Activated T-helper 2 cell treated with anti-CD3 and anti-CD28 coated beads, Interferon-gamma antibody, Interleukin-2, Interleukin-4, amounts not matched to agents 10 μg/mL and 5 μg/mL and 100 μg/mL, durations not matched to agents 14 hours and 24 hours and 36 hours (primary cell): ENCODE measurements at places on chromosomes 6 and 20. TPM values are rescaled to one million over a fixed set of nuclear protein-coding genes. Genes with fewer than 3 reads are reported as not detected.

SHLD1 gene
- 11.0 and 11.8 TPM in 2 replicates for total RNA-seq

TRIM10 gene
- 0.09 TPM in 1 of 2 replicates, not detected in the other for total RNA-seq

MCCD1 gene
- total RNA-seq, result not detected in 2 replicates

PPP1R16B gene
- total RNA-seq, result 109 and 111 TPM in 2 replicates

EPB41L2 gene
- total RNA-seq, result 20.8 and 26.9 TPM in 2 replicates

ANGPT4 gene
- total RNA-seq, result not detected in 2 replicates

HMGN3 gene
- total RNA-seq, result 66.3 and 68.7 TPM in 2 replicates

SLC35D3 gene
- not detected in 2 replicates for total RNA-seq

B3GAT2 gene
- not detected in 2 replicates for total RNA-seq

- no peak for DNase-seq
Measured at GRCh38 chr6:111925296-111925695, 52.0 kb upstream of the FYN start.

DNA sequence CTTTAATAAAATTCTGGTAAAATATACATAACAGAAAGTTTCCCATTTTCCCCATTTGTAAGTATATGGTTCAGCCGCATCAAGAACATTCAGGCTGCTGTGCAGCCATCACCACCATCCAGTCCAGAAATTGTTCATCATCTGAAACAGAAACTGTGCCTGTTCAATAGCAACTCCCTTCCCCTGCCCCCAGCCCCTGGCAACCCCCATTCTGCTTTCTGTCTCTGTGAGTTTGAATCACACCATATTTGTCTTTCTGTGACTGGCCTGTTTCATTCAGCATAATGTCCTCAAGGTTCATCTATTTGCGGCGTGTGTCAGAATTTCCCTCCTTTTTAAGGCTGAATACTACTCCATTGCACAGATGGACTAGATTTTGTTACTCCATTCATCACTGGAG is 19.1 kb downstream of the VSTM2L start:
- DNase-seq, result no peak

DNA sequence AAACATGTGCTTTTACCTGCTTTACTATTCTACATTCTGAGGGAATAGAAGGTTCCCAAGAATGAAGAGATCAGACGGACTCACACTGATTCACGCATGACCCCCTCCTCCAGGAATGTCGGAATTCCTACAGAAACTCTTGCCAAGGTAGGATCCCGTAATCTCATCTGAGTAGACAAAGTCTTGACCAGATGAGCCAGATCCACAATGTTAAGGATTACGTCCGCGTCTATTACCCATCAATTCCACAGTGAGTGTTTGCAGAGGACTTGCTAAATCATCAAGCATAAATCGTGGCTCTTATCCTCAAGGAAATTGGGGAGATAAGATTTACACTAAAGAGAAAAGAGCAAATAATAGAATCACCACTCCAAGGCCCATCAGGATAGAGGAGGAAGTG is 245.9 kb upstream of the FOXQ1 start:
- DNase-seq, result no peak

- no peak for DNase-seq
Measured at GRCh38 chr6:73525546-73526330, 4.9 kb upstream of the EEF1A1 start.

DNA sequence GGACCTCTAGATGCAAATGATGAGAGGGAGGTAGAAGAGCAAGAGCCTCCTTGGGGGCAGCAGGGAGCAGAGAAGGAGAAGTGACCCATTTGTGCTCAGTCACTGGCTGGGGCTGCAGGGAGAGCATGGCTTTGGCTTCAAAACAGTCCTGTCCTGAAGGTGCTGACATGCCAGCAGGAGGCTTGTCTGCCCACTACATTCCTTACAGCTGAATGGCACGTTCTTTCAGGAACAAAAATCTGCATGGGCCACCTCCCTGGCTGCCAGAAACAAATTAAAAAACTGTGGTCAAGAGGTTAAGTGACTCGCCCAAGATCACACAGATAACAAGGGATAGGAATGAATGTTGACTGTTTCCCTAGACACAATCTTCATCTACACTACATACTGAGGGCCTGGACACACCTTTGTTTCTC is 188.8 kb downstream of the HIVEP2 start:
- DNase-seq, result no peak

GRCh38 chr20:63947638-63948456 is 8.4 kb downstream of the UCKL1 start:
- no peak for DNase-seq

GRCh38 chr6:170271771-170272314 is 19.0 kb downstream of the DLL1 start:
- peak; percentile 72 for DNase-seq

GRCh38 chr6:63663147-63663955 is 27.7 kb downstream of the PHF3 start:
- DNase-seq, result no peak
